ENCODE measurements at places on chromosomes 1 and 21.

- no peak for DNase-seq
Measured at GRCh38 chr1:229657993-229658755, 32.1 kb downstream of the URB2 start.

GRCh38 chr1:199931666-199932377 lies 95.7 kb upstream of the NR5A2 start:
- DNase-seq = no peak

GRCh38 chr1:58929671-58930325 lies 146.0 kb upstream of the JUN start:
- DNase-seq = no peak

DNA sequence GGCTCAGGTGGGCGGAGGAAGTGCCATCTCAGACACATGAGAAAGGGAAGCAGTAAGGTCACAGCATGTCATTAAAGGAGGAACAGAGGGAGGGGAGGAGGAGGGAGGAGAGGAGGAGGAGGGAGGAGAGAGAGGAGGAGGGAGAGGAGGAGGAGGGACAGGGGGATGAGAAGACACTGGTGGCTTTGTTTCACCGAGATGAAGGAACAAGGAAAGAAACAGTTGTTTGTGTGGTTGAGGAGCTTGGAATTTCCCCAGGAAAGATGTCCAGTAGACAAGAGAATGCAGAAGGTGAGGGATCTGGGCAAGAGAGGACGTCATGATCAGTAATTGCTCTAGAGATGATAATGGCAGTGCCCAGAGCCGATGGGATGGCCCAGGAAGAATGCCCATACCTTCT lies 97.7 kb downstream of the AJAP1 start:
- no peak for DNase-seq

GRCh38 chr1:194268839-194269238 lies 1082.4 kb upstream of the B3GALT2 start:
- no peak for DNase-seq

DNA sequence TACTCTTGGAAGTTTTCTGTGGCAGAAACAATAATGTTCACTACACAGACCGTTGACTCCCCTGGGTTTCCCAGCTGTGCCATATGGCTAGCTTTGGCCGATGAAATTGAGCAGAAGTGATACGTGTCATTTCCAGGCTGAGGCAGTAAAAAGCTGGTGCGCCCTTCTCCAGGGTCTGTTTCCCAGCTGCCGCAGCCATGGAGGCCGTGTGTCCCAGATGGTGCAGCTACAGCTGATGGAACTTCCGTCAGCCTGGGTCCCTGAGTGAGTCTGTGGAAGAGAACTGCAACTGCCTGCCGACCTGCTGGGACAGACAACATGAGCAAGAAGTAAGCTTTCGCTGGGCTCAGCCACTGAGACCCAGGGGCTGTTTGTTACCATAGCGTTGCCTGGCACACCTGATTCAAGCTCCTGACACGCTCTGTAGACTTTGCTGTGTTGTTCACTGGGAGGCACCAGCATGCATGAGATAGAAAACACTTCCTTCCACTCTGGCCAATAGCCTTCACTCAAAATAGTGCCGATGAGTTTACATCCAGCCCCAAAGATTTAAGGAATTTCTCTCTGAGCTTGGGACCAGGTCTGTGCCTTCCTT lies 116.3 kb upstream of the SLC25A33 start:
- DNase-seq = no peak

DNA sequence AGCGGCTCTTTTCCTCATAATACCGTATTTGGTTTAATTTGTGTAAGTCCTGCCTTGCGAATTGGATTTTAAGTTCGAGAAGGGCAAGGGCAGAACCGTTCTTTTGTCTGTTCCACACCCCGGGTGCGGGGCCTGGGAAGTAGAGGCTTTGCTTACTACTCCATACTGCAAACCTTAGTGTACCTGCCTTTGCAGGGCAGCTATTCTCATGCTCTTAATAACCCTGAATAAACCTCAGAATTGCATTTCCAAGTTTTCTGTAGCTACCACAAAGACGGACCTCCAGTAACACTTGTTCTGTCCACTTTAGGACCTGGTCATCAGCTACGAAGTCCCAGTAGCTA lies 657 bp upstream of the HNRNPU start:
- no peak for DNase-seq

GRCh38 chr1:28449904-28450303 lies 55.9 kb upstream of the RCC1 start:
- DNase-seq = no peak

- no peak for DNase-seq
Measured at GRCh38 chr1:81304187-81304586, 496.5 kb upstream of the ADGRL2 start.

GRCh38 chr1:174914991-174915390 lies 84.8 kb upstream of the CACYBP start:
- no peak for DNase-seq

DNA sequence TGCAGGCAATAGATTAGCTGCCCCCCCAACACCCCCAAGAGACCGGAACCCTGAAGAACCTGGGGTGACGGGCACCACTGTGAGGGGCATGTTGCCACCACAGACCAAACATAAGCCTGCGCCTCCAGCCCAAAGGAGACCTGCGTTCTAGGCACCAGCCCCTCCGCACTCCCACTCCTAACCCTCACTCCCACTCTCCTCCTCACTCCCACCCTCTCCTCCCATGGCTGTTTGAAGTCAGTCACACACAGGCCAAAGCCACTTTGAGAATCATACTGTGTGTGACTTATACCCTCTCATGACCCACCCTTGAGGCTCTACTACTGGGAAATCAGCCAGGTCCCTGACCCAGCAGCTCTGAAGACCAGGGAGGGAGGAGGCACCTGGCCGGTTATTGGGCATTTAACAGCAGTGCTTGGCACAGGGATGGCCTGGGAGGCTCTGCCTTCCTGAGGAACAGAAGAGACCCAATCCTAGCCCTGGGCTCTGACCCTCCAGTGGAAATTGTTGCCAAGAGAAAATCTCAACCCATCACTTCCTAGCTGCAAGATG lies 43.5 kb downstream of the FBXO2 start:
- DNase-seq = no peak

- DNase-seq = no peak
Measured at GRCh38 chr1:1788136-1788535, 9.9 kb upstream of the NADK start.

DNA sequence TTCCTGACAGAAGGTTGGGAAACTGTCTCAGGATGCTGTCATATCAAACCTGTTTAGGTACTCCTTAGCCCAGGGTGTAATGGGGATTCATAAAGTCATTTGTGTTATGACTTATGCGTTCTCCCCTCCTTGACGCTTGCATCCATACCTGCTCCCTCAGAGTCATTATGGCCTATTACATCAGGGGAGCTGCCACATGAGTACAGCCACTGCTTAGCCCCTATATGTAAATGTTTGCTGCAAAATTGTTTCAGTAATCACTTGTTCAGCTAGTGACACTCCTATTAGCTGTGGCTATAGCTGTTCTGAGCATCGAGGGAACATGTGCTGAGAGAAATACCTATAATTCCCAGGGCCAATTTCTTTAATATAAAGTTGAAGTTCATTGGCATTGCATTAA lies 10.5 kb downstream of the NTNG1 start:
- DNase-seq = no peak

GRCh38 chr1:109263597-109264378 lies 14.4 kb downstream of the CELSR2 start:
- DNase-seq = peak; percentile 66

GRCh38 chr21:24045775-24046215 lies 1561.5 kb downstream of the MRPL39 start:
- DNase-seq = no peak

DNA sequence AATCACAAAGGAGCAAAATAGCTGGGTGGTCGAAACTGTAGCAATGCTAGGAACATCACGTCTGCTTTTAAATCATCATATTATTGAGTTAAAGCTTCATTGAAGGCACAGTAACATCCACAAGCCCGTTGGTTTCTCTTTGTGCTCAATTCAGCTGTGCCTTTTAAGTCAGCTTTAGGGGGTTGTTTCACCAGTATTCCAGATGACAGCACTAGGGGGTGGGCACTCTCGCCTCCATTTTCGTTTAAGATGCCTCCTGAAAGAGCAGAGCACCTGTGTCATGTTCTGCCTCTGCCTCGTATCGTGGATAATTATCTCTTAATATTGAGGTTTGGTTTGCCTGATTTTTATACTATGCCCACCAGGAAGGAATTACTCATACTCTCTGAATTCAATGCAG lies 139.8 kb upstream of the PTBP2 start:
- no peak for DNase-seq

- DNase-seq = no peak
Measured at GRCh38 chr1:166924823-166925541, 48.9 kb upstream of the TADA1 start.

- DNase-seq = no peak
Measured at GRCh38 chr1:64755361-64755760, 10.5 kb downstream of the RAVER2 start.

- no peak for DNase-seq
Measured at GRCh38 chr1:93440272-93440671, 7.6 kb upstream of the FNBP1L start.

GRCh38 chr1:84374991-84375696 lies 23.1 kb upstream of the DNASE2B start:
- DNase-seq = no peak

DNA sequence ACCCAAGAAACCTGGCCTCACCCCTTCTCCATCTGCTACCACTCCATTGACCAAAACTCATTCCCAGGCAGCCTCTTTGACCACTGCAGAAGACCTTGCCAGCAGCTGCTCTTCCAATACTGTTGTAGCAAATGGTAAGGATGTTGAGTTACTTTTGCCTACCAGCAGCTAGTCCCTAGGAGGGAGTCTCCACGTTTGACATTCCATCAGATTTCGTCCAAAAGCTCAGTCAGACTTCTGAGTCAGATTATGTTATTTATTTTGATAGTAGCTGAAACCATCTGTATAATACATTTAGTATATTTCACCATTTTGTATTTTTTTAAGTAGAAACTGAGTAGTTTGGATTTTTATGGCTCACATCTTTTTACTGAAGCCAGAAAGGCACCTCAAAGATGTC lies 51.5 kb upstream of the WNT2B start:
- no peak for DNase-seq

DNA sequence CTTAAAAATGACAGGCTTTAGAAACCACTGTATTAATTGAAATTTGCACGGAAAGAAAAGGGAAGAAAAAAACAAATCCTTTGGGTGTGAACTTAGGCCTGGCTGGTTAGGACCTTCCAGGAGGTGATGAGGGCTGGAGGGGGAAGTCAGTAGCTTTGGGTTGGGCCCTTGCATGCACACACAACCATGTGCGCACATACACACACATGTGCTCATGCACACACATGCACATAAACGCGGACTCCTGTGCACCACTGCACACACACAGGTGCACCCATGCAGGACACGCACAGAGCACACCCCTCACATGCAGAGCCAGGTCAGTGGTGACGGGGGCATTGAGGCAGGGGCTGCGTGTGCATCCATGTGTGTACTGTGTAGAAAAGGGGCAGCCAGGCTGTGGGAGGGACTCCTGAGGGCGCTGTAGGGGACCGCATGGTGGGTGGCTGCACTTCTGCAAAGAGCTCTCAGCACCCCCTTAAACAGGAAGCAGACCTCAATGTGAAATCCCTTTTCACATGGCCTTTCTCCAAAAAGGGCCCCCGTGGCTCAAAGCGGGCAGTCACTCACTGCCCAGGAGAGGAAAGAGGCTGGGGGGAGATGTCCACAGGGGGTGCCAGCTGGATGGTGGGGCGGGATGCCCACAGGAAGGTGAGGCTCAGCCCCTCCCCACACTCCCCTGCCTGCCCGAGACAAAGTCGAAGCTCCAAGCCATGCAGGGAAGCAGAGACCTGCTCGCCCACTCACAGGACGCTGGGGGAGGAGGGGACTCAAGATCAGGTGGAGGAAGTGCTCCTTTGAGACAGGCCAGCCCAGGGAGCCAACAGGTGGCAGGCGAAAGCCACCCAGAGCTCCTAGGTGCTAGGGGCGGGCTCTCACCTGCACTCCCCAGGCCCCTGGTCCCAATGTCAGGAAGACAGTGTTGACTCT lies 95.2 kb downstream of the ITPKB start:
- DNase-seq = peak; percentile 36

GRCh38 chr21:31030367-31031106 lies 7.7 kb downstream of the KRTAP19-8 start:
- DNase-seq = no peak

GRCh38 chr21:34988139-34988538 lies 61.0 kb downstream of the RUNX1 start:
- DNase-seq = no peak

DNA sequence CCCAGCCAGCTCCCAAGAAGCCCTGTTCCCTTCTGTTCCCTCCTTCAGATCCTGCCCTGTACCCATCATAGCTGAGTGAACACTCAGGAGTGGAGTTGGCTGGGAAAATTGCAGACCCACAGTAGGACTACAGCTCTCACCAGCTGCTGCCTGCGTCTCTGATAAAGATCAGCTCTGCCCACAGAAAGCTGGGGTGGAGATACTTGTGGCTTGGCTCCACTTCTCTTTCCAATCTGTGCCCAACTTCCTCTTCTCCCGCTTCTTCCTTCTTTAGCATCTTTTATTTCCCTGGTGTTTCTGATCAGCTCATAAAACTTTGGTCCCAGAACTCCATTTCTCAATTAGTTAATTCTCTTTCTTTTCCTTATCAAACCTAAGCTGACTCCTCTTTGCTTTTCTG lies 5.5 kb upstream of the CD1A start:
- DNase-seq = no peak

DNA sequence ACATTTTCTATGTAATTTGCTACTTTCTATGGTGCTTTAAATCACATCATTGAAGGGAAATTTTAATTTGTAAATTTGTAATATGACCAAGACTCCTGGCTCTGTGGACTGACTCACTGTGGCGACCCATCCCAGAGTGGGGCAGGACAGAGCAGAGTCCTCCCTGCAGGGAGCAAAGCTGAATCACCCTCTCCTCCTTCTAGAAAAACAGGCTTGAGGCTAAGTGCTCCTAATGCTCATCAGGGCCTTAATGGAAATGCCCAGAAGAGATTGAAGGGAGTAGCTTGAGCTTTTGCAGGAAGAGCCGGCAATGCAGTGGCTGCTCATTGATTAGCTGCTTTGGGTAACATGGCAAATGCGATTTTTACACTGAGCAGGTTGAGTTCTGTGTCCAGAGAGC lies 16.8 kb downstream of the S100A10 start:
- no peak for DNase-seq

DNA sequence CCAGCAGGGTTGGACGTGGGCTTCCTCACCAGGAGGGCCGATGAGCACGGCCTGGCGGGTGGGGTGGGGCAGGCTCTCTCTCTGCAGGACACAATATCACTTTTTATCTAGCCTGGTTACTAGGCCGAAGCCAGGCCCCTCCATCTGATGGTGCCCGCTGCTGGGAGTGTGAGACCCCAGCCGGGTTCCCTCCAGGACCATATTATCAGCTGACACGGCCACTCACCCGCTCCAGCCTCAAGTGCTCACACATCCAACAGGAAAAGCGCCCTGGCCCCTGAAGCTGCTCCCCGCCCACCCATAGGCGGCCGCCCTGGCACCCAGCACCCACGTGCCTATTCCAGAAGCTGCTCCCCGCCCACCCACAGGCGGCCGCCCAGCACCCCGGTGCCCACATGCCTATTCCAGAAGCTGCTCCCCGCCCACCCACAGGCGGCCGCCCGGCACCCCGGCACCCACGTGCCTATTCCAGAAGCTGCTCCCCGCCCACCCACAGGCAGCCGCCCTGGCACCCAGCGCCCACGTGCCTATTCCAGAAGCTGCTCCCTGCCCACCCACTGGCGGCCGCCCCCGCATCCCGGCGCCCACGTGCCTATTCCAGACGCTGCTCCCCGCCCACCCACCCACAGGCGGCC lies 5.0 kb downstream of the SLC19A1 start:
- DNase-seq = no peak
